ENCODE measurements at places on chromosomes 1 and 21.

DNA sequence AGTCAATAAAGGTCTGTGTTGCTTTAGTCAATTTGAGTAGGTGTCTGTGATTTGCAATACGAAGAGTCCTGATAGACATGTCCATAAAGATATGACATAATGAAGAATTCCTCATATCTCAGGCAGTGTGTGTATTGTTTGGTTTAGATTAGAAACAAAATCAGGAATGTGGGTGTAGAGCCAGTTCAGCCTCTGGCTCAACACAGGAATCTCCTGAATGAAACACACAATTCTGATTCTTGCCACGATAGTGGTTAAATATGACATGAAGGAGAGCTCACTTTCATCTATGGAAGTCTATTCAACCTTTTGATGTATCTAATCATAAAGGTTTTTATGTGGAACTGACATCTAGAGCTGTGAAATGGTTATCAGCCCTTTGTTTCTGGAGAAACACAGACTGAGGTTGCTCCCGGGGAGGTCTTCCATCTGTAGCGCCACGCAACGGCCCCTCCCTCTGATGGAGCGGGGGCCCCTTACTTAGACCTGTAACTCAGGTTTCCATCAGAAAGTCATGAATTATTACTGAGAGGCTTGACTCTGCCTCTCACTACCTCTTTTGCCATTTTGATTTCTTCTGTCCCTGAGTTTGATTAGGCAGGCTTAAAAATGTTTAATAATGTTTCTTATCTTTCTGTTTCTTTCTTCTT lies 19.5 kb downstream of the TSPAN2 start:
- DNase-seq: peak; percentile 60

GRCh38 chr1:110404401-110404800 lies 3.1 kb downstream of the LAMTOR5 start:
- no peak for DNase-seq

GRCh38 chr21:31042080-31042464 lies 3.8 kb upstream of the KRTAP19-8 start:
- DNase-seq: no peak

DNA sequence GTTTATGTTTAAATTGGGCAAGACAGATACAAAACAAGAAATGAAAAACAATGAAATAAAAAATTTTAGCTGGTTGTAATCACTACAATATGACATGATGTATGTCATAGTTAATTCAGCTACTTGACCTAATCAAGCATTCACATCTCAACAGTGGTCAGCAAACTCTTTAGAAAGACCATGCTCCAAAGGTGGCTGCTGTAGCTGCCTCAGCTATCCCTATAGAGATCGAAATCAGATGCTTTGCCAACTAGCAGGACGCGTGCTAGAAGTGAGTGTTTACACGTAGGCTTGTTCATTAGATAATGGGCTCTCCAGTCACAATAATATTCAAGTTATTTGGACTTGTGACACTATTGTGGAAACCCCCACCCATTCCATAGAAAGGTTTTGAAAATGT lies 25.9 kb downstream of the RGS5 start:
- no peak for DNase-seq

DNA sequence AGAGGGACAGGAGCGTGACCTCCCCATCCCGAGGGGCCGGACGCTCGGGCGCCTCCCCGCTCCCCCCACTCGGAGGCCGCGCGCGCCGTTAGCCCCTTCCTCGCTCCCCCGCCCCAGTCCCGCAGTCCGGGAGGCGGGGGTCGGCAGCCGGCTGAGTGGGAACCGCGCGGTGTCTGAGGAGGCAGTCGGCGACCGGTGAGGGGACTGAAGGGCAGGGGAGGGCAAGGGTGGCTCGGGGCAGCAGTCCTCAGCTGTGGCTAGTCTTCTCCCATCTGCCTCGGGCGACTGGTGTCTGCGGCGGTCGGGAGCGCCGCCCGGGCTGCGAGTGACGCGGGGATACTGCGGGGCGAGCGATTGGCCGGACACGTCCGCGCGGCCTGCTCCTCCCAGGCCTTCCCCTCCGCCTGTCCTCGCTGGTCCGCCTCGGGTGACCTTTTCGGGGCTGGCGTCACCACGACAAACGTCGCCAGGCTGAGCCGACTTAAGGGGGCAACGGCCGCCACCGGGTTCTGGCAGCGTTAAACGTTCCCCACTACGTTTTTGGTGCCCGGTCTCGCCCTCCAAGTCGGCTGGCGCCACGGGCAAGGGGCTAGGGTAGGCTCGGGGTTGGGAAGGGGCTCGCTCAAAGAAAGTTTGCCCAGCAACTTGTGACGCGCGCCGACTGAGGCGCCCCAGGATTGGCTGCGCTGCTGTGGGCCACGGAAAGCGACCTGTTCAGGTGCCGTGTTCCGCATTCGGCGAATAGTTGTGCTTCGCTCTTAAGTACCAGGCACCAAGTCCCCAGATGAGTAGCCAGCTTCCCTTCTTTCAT lies 538 bp downstream of the ZNF672 start:
- DNase-seq: peak; percentile 81

- peak; percentile 18 for DNase-seq
Observed at GRCh38 chr1:92989936-92990583, 28.8 kb upstream of the DIPK1A start.

- DNase-seq: no peak
Observed at GRCh38 chr1:173107696-173108095, 57.0 kb upstream of the TNFSF18 start.

GRCh38 chr21:41536076-41536826 lies 28.3 kb upstream of the TMPRSS2 start:
- no peak for DNase-seq

DNA sequence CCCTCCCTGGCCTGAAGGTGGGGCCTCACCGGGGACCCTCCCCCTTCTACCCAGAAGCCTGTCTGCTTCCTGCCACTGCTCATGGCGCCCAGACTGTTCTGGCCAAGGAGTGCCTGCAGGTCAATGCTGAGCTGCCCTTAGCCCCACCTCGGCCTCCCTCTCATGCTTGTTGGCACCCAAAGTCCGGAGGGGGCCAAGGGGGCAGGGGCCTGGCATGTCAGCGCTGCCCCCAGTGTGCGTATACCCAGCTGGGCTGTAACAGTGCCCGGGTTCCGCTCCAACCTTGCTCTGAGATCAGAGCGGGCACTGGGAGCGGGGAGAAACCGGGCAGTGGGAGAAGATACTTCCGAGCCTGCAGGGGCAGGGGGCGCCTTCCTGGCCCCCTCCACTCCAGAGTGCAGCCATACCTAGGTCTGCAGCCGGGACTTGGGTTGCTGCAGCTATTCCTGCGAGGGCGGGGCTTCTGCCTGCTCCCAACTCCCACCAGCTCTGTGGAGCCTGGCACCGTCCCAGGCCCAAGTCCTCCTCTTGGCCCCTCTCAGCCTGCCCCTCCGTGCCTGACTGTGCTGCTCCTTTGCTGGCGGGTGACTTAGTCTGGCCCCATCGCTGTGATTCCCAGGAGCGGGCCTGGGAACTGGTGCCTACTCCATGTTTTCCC lies 21.4 kb upstream of the TGFB2 start:
- DNase-seq: no peak

- no peak for DNase-seq
Observed at GRCh38 chr1:37415611-37416244, 58.7 kb upstream of the ZC3H12A start.

GRCh38 chr21:37767984-37768383 lies 148.3 kb downstream of the KCNJ6 start:
- peak; percentile 11 for DNase-seq

GRCh38 chr1:234272656-234273312 lies 100.5 kb upstream of the COA6 start:
- DNase-seq: no peak

GRCh38 chr1:112718691-112719418 lies 3.7 kb upstream of the PPM1J start:
- peak; percentile 59 for DNase-seq

- no peak for DNase-seq
Observed at GRCh38 chr1:241615043-241615974, 24.9 kb downstream of the CHML start.

DNA sequence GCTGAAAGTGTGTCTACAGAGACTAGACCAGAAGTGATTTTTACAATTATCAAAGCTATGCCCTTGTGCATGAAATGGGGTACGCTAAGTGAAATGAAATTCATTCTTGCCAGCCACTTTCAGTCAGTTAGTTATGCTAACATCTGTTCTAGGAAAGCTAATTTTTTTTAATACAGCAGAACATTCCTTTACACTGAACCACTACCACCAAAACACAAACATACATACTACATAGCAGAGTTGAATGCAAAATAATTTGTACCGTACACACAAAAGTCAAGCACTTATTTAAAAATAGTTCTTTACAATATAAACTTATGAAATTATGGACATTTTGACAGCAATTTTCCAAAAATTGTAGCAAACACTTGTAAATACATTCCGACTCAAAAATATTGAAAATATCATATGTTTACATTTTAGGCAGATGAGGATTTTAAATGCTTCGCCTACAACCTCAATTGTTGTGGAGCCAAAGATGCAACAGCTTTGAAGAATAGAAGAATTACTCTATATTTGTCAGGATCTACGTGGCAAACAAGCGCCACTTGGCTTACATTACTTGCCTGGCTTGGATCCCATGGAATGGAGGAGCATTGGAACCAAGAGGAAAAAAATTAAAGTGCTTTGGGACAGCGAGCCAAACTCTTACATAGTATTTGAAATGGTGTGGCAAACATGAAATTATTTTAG lies 30.6 kb downstream of the WLS start:
- peak; percentile 57 for DNase-seq

GRCh38 chr1:35046730-35047129 lies 15.0 kb upstream of the ZMYM6 start:
- no peak for DNase-seq

DNA sequence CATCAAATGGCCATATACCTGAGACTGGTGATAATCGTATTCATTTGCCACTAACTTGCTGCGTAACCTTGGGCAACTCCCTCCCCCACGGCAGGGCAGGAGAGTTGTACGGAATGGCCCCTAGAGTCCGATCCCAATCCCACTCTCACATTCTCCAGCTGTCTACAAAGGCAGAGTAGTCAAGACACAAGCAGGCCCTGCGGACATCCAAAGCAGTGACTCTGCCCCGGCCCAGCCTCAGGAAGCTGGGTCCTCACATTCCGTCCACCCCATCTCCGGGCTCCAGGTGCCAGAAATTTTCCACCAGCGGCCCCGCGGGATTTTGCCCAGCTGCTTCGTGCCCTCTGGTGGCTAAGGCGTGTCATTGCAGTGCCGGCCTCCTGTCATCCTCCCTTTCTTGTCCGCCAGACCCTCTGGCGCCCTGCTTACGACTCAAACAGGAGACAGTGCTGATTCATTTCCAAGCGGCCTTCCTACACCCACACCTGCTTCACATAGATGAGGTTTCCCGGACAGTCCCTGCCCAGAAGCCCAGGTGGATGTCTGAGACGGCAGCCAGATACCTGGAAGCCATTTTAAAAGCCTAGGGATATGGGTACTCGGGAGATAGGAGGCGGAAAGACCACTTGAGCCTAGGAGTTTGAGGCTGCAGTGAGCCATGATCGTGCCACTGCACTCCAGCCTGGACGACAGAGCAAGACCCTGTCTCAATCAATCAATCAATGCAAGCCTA lies 2.9 kb upstream of the S100A2 start:
- peak; percentile 88 for DNase-seq

GRCh38 chr21:34864370-34865149 lies 184.5 kb downstream of the RUNX1 start:
- no peak for DNase-seq

GRCh38 chr1:117795190-117795589 lies 134.2 kb downstream of the GDAP2 start:
- peak; percentile 95 for DNase-seq

DNA sequence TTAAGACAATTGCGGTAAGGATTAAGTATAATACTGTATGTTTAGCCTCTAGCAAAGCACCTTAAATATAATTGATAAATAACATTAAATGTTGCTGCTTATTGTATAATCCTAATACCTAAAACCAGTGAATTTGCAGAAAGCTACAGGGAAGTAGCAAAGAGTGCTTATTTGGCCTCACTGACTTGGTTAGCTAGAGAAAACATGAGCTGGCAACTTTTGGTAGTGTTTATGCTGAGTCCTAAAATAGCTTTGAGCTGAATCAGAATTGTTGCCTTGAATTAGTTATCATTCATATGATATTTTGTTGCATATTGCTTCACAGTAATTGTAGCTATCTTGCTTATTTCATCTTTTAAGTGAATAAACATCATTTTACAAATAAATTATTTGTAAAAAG lies 3.5 kb downstream of the TRIM67 start:
- no peak for DNase-seq

DNA sequence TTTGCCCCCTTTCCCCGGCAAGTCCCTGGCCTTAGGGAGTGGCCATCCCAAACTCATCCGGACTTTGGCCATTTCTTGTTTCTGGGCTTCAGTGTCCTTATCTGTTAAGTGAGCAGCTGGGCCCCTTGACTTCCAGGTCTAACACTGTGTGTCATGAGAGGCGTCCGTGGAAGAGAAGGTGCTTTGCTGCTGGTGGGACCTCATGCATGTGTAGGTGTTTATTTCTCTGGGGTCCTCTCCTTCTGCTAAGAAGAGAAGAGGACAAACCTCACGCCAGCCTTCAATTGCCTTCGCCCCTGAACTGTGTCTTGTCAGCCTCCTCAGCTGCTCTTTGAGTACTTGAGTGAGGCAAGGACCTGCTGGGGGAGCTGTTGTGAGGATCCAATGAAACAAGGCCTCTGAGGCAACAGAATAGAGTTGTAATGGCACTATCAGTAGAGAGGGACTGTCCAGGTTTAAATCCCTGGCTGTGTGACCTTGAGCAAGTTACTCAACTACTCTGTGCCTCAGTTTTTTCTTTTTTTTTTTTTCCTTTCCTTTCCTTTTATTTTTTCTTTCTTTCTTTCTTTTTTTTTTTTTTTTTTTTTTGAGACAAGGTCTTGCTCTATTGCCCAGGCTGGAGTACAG lies 72.5 kb downstream of the RUNX3 start:
- no peak for DNase-seq

GRCh38 chr21:20459838-20460237 lies 538.4 kb upstream of the NCAM2 start:
- DNase-seq: no peak

DNA sequence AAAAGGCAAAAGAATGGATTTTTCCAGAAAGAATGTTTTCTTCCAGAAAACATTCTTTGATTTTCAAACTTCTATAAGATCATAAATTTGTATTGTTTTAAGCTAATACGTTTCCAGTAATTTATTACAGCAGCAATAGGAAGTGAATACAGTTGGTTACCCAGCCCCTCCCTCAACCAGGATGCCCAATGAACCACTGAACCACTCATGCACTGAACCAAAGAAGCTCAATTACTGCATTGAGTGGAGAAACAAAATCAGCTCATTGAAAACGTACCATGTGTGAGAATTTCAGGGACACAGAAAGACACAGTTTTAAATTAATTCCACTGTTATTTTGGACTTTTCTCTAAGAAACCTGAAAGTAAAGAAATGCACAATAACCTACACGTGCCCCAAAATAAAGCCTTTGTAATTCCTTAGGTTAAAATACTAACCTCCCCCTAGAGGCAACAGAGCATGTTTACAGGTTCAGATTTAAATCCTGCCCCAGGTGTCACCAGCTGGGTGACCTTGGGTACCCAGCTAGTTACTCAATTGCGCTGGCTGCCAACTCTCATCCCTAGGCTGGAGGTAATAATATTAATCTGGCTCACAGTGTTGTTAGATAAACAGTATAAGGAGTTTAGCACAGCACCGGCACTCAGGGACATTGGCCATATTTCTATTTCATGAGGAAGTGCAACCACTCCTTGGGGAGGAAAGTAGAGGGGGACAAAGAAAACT lies 111.7 kb downstream of the NMNAT2 start:
- no peak for DNase-seq

Data from fibroblast of the aortic adventitia (primary cell).